Caco-2 (cell line): ENCODE measurements at places on chromosomes 7 and 10. TPM values are rescaled to one million over a fixed set of nuclear protein-coding genes. Genes with fewer than 3 reads are reported as not detected.

DNA sequence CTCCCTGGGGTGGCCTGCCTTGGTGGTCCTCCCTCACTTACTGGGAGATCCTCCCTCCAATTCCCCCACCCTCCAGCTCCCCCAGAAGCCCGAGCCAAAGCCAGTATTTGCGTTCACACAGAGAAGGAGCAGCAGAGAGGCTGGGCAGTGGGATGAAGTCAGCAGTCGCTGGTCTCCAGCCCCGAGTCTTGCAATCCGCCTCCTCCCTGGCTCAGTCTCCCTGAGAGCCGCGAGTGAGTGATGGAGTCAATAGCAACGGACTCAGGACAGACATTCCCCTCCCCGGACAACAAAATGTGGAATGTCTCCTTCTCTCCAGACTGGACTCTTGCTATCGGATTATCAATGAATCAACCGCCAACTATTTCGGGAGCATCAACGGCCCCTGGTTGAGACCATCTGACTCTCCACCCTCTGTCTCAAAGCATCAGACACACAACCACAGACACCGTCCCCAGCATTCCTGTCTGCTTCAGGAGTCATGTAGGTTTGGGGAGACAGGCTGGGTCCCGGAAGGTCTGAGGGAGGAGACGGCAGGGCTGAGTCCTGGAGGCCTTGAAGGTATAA lies 178.4 kb downstream of the SH3PXD2A start:
- no peak for DNase-seq

LIPF gene
- total RNA-seq, result not detected in 2 replicates

- DNase-seq, result no peak
These were observed 2.5 kb downstream of the PODXL start for GRCh38 chr7:131553931-131554330.

ENKUR gene
- 0.72 and 0.77 TPM in 2 replicates for total RNA-seq

DNA sequence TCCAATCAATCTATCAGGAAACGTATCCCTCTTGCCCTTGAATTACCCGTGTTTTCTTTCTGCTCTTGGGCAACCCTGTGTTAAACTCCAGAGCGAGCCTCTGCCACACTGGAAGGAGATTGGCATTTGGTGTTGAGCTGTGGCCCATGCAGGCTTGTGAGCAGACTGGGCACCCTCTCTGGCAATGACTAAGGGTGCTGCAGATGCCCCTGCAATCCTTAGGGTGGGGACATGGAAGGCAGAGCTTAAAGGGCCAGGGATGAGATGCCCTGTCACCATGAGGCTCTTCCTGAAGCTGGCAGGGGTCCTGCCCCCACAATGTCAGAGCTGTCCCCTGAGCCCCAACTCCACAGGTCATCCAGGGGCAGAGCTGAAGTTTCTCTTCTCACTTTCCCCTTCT lies 19.5 kb upstream of the FAM180A start:
- no peak for DNase-seq

- DNase-seq, result no peak
These were observed 280.4 kb downstream of the CELF2 start for GRCh38 chr10:11298116-11298515.

GRCh38 chr7:141891336-141891735 lies 24.9 kb upstream of the OR9A4 start:
- DNase-seq, result no peak

ZNF804B gene
- not detected in 2 replicates for total RNA-seq

DNA sequence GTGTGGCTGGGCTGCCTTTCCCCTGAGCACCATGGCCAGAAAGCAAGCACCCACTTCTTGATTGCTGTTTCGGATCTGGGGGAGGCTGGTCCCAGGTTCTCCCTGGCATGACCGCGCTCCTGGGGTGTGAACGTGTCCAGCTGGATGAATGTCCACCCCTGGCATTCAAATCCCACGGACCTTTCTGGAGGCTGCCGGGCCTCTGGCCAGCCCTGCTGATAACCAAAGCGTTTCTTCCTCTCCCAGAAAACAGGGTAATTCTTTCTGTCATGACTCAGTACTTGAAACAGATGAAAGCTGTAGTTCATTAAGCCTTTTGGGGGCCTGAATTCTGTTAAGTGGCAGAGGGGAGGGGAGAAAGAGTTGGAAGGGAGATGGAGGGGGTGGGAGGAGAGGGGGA lies 73.1 kb upstream of the SAMD8 start:
- no peak for DNase-seq

- DNase-seq, result no peak
These were observed 65.7 kb downstream of the ORC5 start for GRCh38 chr7:104142147-104142546.

- no peak for DNase-seq
These were observed 5.7 kb downstream of the SLC25A40 start for GRCh38 chr7:87870471-87870870.

DNA sequence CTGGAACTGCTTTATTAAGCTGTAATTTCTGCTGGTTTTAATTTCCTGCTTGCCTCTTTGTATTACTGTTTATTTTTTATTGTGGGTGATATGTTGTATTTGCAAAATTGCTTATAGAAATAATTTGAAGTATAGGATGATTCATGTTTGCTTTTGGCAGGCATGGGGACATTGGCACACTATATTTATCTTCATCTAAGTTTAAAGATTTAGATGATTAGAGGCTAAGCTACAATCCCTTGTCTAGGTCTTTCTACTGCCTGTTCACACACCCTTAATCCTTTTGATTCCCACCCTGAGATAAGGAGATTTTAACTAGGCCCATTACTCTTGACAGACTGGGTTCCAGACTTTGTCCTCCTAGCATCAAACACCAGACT lies 182.8 kb upstream of the KAT6B start:
- DNase-seq, result no peak

- no peak for DNase-seq
These were observed 14.7 kb upstream of the LRRN3 start for GRCh38 chr7:111076205-111076604.

- DNase-seq, result no peak
These were observed 45.9 kb upstream of the AKR1E2 start for GRCh38 chr10:4780091-4780490.

AS3MT gene
- 6.4 and 8.6 TPM in 2 replicates for total RNA-seq

DNA sequence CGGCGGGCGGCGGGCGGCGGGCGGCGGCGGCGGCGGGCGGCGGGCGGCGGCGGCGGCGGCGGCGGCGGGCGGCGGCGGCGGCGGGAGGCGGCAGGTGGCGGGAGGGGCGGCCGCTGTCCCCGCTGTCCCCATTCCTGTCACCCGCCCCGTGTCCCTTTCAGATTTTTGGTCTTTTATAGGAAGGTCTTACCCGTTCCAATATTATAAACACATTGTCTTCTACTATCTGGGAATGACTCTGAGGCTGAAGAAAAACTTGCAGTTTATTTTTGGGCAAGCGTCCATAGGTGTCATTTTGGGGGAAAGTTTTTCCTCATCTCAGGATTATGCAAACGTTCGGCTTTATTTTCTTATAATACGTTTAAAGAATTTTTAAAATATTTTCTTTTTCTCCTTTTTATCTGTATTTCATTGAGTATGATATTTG lies 578 bp downstream of the ZNF713 start:
- no peak for DNase-seq

DNA sequence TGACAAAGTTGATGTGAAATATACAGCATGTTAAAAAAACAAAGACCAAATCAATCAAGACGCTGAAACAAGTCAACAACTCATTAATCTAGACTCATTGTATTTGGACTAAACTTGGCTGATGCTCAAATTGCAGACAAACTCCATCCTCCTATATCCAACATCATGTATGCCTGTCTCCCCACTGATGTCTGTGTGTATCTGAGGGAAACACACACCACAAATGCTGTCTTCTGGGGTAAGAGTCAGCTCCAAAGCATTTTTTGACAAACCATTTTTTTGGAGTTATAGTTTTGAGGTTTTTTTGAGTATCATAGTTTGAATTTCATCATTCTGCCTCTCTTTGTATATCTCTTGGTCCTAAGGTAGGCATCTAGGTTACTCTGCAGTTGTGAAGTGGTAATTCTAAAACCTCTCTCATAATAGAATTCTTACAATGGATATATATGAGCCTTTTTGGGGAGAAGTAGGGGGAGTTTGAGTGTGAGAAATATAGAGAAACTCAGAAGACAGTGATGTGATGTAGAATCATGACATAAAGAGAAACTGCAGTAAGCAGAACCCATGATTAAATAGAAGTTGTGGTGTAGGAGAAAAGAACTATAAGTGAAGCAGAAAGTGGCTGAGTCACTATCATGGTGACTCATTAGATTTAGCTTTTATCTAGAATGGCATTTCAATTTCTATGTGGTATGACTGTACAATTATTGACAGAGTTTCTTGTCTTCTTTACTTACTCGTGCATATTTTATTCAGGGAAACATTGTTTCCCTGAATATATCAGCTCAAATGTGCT lies 1531.1 kb upstream of the LRRTM3 start:
- DNase-seq, result no peak

COX19 gene
- 24.8 and 25.6 TPM in 2 replicates for total RNA-seq

- DNase-seq, result no peak
These were observed 7.4 kb upstream of the ZMYND11 start for GRCh38 chr10:127612-128432.

DNA sequence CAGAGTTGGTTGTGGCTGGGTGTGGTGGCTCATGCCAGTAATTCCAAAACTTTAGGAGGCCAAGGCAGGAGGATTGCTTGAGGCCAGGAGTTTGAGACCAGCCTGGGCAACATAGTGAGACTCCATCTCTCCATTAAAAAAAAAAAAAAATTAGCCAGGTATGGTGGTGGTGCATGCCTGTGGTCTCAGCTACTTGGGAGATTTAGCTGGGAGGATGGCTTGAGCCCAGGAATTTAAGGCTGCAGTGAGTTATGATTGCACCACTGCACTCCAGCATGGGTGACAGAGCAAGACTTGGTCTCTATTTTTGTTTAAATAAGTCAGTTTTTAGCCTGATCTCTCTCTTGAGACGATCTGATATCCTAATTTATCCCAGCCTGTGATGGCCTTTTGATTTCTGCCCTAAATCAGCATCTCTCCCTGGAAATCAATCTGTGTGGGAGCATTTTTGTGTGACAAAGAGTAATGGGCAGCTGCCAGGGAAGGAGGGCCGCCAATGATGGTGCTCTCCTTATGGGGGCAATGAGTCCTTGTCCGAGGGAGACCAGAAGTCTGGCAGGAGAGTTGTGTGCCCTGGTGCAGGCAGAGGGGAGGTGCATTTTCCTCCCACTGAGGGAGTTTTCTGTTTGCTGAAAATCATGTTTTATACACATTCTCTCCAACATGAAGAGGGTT lies 111.0 kb downstream of the NRP1 start:
- DNase-seq, result no peak

DNA sequence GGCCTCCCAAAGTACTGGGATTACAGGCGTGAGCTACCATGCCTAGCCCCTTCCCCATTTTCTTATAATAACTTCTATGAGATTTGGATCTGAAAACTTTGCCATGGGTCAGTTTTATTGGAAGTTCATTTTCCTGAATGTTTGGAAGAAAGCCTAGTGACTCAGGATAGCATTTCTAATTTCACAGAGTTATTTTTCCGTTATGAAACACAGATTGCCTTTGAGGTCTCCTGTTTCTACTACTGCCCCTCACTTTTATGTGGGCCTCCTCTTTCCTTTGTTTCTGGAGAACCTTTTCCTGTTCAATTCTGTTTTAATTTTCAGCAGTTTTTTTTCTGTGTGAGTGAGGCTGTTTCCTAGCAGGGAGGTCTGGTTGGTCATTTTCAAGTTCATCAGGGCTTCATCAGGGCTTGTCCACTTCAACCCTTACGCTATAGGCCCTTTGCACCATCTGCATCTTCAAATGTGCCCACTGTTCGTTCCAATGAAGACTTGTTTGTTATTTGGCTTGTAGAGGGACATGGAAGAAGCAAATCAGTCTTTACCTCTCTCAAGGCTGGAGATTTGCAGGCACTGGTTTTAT lies 58.7 kb downstream of the BMPR1A start:
- no peak for DNase-seq

MALRD1 gene
- total RNA-seq, result 8.2 and 9.8 TPM in 2 replicates

DNA sequence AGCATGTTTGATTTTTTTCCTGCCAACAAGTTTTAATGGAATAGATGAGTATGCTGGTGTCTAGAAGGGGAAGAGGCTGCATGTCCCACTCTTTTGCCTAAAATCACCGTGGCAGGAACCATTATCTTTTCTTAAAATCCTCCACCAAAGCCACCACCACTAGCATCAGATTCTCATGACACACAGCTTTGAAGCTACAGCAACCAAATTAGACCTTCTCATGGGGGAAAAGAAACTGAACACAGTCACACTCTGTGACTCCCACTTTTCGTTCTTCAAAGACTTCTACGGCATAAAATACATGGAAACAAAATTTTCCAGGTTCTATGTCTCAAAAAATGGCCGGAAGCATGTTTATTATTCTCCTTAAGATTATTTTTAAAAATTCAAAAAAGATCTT lies 81.8 kb downstream of the SGMS1 start:
- no peak for DNase-seq

DNA sequence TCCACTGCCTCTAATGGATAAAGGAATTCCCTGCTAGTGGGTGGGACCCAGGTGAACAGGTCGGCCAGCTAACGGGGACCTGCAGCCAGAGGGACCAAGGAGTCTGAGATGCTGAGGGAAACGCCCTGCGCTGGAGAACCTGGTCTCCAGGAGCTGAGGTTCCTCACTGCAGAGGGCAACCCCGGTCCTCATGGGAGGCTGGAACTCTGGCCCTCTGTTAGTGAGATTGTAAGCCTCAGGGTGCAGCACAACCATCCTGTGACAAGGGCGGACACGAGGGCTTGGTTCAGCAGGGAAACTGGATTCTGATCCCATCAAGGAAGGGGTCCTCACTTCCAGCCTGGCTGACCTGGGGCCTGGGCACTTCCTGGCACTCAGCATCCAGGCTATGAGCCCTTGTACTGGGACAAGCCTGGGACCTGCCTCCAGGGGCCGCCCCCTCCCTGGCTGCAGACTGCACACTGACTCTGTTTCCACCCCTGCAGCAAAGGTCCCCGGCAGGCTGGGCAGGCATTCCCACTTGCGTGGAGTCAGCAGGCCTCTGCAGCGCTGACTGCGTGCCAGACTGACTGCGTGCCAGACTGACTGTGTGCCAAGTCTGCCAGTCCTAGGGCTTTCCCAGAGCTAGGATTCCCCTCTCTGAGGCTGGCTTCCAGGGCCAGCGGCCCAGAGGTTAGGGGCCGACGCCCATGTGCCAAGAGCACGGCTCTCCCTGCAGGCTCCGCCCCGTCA lies 143.2 kb downstream of the MAPK8 start:
- DNase-seq, result no peak

DNA sequence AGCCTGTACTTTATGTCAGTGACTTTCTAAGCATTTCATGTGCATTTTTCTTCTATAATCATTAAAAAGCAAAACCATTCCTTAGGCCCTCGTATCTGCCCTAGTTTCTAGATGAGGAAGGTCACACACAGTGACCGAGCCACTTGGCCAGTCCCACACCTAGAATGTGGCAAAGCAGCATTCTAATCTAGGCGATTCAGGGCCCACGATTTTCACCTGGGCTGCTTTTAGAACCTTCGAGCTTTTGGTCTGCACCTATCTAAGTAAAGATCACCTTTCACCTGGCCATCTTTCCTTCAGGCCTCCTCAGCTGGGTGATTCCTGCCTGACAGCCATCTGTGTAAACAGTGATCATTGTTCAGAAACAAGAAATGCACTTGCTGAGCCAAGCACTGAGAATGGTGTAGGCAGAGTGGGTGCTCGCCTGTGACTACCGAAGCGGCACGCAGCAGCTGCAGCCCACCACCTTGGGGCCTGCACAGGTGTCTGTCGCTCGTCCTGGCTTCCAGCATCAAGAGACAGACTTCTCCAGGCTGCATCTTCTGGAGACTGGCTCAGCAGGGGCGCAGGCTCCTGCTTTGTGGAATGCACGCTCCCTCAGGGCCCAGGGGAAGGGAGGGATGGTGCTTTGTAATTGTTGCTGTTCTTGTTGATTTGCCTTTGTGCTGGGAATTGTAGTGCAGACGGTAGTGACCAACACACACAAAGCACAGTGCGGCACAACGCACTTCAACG lies 149.0 kb upstream of the INSYN2A start:
- DNase-seq, result no peak
